Kidney glomerular epithelial cell (primary cell): ENCODE measurements at places on chromosomes 11 and 22.
A peak's percentile ranks its signal among the peaks of the same experiment; 100 is the strongest.

GRCh38 chr11:59175091-59175501 lies 3.2 kb downstream of the DTX4 start:
- no peak for DNase-seq

DNA sequence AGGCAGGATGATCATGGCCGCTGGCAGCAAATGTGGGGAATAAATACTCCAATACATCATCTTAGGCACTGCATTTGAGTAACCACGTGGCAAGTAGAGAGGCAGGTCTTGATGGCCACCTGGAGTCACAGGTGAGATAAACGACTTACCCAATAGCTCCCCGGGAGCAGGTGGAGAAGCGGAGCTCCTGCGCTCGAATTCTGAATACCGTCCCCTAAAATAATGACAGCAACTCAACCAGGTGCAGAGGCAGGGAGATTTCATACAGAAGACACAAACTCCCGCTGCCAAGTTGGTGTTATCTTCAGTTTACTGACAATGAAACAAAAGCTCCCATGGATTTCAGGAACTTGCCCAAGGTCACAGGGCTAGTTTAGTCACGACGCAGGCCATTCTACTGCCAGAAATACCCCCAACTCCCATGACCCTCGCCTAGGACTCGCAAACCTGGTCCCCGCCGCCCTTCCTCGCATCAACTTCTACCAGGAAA lies 437 bp downstream of the SLC43A3 start:
- DNase-seq = no peak

DNA sequence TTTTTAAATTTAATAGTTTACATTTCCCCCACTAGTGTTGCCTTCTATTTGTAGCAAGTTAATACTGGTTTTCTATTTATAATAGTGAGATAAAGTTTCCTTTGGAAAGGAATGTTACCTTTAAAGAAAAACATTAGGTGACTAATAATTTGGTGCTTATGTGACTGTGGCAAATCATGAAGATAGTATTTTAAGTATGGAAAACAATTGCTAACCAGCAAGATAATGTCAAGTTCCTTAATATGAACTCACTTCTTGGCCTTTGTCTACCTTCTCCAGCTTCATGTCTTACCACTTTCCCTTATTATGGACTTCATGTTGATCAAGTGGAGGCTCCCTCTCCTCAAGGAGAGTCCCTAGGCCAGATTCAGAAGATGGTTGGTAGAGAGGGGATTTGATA lies 27.2 kb downstream of the ARHGEF12 start:
- DNase-seq = no peak

DNA sequence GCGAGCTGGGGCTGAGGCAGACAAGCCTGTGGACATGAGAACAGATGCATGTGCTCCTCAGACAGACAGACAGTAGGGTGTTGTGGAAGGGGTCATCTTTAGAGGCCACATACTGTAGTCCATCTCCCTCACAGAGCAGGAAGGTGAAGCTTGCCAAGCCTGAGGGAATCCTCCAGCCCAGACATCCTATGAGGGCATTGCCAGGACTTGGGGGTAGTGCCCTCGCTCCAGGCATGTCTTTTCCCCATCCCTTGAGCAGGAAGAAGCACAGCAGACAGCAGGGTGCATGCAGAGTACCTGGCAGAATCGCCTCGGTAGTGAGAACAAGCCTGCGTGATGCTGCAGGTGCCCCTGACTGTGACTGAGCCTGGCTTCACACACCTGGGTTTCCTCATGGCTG lies 66.5 kb upstream of the CLDN5 start:
- no peak for DNase-seq

DNA sequence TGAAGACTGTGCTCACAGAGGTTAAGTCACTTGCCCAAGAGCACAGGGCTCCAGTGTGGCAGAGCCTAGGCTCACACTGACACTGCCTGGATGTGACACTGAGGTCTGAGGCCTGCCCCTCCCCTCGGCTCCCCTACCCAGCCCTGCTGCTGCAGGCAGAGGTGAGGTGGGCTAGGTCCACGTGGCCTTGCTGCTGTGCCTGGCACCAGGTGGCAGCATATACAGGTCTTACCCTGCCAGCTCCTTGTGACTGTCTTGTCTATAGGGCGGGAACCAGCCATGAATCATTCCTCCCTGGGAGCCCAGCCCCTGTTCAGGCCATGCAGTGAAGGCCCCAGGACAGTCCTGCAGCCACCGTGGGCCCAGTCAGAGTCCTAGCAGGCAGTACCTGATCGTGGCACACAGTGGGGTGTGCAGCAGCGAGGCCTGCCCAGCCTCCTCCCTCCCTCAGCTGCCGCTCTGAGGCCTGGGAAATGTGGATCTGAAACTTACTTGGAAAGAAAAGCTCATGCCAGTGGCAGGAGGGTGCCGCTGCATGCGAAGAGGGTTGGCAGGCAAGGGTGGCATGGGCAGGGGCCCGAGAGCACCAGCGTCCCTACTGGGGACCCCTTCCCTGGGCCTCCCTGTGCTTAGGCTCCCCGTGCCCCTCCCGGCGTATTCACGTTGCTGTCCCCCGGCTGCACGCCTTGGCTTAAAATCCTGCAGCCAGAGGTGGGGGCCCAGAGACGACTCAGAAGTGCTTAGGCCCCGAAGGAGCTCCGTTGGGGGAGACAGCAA lies 1.2 kb upstream of the CERK start:
- no peak for DNase-seq

DNA sequence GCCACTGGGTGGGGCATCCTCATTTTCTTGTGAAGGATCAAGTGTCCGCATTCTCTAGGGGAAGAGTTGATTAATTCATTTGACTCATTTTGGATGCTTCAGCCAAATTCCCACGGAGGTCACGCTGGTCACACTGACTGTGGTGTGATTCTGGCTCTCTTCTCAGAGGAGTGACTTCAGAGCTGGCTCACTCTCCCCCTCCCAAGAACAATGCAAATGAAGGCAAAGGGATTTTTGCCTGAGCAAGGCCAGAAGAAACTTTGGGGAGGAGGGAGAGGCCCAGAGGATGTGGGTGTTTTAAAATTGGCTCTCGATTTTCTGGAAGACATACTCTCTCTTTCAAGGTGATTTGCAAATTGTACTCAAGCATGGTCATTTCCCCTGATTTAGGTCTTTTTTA lies 51.1 kb upstream of the LMO2 start:
- DNase-seq = no peak

DNA sequence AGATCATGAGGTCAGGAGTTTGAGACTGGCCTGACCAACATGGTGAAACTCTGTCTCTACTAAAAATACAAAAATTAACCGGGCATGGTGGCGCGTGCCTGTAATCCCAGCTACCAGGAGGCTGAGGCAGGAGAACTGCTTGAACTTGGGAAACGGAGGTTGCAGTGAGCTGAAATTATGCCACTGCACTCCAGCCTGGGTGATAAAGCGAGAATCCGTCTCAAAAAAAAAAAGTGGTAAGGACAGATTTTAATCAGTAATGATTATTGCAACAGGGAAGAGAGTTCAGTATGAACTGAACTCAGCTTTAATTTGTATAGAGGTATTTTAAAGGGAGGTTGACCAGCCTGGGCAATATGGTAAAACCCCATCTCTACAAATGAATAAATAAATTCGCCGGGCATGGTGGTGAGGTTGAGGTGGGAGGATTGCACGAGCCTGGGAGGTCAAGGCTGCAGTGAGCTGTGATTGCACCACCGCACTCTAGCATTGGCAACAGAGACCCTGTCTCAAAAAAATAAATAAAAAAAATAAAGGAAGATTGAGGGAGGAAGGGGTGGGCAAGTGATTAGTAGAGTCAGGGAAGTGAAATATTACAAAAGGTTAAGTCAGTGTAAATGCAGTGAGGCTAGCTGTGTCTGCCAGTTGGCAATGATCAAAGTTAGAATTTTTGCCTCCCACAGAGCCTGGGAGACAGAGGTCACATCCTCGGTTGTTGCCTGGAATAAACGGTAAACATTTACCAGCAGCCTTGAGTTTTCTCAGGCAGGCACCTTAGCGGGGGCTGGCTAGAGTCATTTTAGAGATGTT lies 2.6 kb upstream of the MCM5 start:
- peak; percentile 86 for DNase-seq

DNA sequence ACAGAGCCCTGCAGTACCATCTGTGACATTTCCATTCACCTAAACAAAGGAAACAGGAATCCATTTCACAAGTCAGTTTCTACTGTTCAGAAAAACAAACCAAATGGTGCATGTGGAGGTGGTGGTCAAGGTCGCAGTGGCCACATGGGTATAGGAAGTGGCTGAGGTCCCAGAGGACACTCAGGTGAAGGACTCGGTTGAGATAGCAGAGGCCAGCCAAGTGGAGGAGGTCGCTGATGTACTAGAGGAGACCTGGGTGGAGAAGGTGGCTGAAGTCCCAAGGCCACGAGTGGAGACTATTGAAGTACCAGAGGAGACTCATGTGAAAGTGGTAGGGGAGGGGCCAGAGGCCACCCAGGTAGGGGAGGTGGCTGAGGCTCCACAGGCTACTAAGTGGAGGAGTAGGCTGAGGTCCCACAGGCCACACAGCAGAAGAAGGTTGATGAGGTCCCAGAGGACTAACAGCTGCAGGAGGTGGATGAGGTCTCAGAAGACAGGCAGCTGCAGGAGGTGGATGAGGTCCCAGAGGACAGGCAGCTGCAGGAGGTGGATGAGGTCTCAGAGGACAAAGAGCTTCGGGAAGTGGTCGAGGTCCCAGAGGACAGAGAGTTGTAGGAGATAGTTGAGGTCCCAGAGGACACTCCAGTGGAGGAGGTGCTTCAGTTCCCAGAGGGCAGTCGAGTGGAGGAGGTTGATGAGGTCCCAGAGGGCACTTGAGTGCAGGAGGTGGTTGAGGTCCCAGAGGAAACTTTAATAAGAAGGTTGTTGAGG lies 40.2 kb downstream of the ZNF195 start:
- no peak for DNase-seq

DNA sequence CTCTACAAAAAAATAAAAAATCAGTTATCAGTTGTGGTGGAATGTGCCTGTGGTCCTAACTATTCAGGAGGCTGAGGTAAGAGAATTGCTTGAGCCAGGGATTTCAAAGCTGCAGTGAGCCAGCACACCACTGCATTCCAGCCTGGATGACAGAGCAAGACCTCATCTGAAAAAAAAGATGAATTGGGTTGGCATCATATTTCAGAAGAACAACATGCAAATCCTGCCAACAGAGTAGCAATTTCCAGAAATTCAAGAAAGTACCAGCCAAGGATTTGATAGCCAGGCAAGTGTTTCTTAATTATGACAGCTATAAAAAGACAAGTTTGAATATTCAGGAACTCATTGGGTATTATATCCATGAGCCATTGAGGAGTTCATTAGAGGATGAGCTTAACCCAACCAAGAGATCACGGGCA lies 75.2 kb downstream of the USP47 start:
- peak; percentile 84 for DNase-seq

DNA sequence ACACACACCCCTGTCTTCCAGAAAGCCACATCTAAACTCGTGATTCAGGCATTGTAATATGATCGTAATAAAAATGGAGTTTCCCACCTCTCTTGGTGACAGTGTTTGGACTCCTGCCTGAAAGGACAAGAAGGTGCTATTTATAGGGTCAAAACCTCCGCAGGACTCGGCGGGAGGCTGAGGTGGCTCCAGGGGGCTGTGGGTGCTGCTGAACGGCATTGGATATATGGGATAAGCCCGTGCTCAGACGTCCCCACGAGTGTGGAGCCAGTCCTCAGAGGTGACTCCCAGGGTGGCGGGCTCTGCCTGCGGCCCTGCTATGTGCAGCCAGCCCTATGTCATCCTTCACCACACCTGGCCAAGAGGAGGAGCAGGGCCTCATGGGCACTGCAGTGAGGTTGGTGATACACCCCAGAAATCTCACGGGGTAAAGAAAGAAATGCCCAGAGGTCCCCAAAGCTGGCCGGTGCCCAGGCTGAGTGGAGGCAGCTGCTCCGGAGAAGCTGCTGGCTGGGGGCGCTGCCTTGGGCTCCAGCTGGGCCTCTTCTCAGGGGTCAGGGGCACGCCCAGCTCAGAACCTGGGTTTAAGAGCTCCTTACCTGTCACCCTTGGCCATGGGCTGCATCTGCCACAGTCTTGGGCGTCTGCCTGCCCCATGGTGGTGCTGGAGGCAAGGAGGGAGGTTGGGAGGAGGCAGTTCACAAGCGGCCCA lies 5.1 kb upstream of the OSBPL5 start:
- no peak for DNase-seq

DNA sequence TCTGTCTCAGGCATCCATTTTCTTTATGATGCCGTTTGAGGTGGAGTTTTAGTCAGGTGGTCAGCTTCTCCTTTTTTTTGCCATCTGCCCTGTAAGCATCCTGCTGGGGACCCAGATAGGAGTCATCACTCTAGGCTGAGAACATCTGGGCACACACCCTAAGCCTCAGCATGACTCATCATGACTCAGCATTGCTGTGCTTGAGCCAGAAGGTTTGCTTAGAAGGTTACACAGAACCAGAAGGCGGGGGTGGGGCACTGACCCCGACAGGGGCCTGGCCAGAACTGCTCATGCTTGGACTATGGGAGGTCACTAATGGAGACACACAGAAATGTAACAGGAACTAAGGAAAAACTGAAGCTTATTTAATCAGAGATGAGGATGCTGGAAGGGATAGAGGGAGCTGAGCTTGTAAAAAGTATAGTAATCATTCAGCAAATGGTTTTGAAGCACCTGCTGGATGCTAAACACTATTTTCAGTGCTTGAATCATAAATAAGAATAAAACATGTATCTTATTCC lies 10.9 kb upstream of the HBE1 start:
- peak; percentile 86 for DNase-seq

GRCh38 chr22:42993651-42994275 lies 21.2 kb downstream of the PACSIN2 start:
- no peak for DNase-seq

- DNase-seq = peak; percentile 71
Observed at GRCh38 chr11:100687630-100688395, 725 bp downstream of the ARHGAP42 start.

DNA sequence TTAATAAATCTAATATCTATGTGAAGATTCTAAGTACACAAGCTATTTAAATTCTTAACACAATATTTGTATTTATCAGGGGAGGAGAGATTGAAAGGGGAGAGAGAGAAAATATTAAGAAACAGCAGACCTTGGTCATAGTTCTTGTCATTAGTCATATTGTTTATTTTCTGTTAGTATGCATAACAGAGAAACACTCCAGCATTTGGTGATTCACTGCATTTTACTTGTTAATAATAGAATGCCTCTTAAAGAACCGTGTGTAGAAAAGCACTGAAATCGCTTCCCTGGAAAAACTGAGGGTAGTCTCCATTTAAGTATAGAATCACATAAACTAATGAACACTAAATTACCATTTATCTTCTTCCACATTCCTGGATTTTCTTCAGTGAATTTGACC lies 122.7 kb upstream of the TRPC6 start:
- DNase-seq = peak; percentile 41

GRCh38 chr11:47976931-47977330 lies 3.4 kb upstream of the PTPRJ start:
- no peak for DNase-seq

- no peak for DNase-seq
Observed at GRCh38 chr11:131767421-131767820, 397.0 kb downstream of the NTM start.

GRCh38 chr11:65185171-65185570 lies 3.4 kb downstream of the CAPN1 start:
- no peak for DNase-seq
